ENCODE measurements at places on chromosomes 2 and 18.

- no peak for DNase-seq
Measured at GRCh38 chr18:58991167-58991798, 126.6 kb downstream of the ZNF532 start.

DNA sequence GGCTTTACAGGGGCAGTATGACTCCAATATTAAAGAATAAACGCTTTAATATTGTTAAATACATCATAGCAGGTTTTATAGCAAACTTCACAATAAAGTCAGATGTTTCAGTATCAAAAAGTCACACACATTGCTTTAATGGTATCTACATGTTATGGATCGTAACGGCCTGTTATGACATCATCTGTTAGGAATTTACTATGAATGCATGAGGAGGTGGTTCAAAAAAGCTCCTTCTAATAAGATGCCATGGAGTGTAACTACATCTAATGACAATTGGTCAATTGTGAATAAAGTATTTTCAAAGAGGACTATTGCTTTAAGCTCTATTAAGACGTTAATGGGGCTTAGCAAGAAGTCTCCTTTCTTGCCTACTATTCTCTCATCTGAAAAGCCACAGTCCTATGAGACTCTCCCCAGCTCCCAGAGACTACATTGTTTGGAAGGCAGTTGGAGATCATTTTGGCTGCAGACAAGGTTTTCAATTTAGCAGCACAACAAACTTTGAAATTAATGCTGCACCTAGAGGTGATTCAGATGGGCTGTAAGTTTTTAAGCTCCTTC, 300.7 kb upstream of the MEIS1 start:
- DNase-seq = no peak

GRCh38 chr2:135052997-135053474, 944 bp downstream of the RAB3GAP1 start:
- DNase-seq = no peak

DNA sequence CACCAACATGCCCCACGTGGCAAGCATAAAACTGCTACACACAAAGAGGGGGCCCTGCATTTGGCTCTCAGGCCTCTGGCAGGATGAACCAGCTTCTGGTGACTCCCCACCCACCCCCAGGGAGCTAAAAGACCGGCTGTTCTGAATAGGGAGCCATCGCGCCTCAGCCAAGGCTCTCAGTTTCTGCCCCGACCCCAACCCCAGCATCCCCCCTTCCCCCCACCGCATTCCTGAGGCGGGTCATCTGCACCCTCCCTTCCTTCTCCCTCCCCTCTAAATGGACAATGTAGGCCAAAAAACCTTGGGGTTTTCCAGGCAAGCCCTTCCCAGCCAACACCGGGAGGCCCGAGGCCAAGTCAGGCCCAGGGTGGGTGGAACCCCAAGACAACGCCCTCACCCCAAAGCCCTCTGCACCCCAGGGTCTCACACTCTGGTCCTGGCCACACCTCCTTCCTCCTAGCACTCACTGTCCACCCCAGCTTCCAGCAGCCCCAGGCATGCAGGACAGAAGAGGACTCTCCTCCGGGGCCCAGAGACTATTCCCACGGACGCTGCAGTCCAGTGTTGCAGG, 5.7 kb downstream of the CYP26B1 start:
- no peak for DNase-seq

DNA sequence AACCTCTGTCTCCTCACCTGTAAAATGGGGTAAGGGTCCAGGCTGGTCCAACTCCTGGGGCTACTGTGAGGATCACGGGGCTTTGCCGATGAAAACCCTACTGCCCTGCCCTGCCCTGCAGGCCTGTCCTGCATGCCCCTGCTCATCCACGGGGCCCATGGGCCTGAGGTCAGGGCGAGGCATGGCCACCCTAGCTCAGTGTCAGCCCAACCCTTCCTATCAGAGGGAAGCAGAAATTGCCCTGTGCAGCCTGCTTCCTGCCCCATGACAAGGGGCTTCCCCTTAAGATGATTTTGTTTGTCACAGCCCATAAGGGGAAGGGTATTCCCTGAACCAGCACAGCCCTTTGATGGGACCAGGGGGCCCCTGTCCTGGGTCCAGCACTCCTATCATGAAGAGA, 353.6 kb upstream of the ID2 start:
- no peak for DNase-seq

GRCh38 chr2:170885130-170885791, 43.8 kb upstream of the GORASP2 start:
- DNase-seq = no peak

DNA sequence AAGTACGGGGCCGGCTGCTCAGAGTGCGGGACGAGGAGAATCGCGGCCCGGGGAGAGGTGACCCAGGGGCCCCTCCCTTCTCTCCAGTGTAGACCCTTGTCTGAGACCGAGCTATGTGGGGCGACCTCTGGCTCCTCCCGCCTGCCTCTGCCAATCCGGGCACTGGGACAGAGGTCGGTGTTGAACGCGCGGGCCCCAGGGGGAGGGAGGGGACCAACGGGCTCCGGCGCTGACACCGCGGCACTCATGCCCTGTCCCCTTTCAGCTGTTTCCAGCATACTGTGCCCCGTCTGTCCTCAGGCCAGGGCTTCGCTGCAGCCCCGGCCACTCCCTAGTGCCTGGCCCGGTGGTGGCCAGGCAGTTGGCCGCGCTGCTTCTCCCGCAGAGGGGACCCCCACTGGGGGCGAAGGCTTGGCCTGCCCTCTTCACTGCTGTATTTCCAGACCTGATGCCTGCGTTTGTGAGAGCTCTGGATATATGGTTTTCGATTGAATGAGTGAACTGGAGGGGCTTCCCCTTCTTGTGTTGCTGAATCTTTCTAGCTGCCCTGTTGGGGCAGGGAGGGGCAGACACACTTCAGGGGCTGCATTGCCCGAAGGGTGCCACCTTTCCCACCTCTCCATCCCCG, 809 bp downstream of the DBI start:
- DNase-seq = peak; percentile 56

All from GM12891 (cell line).